ENCODE measurements at places on chromosomes 7 and 10.

DNA sequence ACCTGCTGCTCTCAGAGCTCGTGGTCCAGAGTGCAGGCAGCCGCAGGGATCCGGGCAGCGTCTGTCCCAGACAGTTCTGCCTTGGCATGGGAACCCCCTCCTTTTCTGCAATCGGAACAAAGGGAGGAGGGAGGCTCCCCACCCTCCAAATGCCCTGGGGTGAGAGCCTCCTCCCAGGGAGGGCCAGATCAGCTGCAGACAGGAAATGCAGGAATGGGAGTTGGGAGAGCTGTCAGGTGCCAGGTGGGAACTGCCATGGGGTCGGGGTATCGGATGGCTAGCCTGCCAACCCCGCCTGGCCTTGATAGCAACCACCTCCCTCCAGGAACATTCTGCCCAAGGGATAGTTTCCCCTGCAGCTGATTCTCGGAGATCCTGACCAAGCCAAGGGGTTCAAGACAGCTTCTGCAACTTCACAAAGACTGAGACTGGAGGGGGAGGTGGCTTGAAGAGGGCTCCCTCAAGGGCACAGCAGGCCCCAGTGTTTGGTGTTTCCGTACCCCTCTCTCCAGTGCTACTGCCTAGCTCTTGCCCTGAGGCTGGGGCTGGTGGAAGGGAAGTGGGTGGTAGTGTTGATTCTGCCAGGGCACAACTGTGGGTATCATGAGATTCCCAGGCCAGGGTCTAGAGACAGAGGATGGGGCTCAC lies at the start of gene CALML5:
Gene CALML5, minus strand, starts transcription at position 78 of the 648 bp plus-strand sequence. CDS start 132 bp downstream, outside the sequence.
- DNase-seq: peak; percentile 38

- DNase-seq: peak; percentile 88
Measured at GRCh38 chr10:91340613-91341362, 69.4 kb upstream of the HECTD2 start.

DNA sequence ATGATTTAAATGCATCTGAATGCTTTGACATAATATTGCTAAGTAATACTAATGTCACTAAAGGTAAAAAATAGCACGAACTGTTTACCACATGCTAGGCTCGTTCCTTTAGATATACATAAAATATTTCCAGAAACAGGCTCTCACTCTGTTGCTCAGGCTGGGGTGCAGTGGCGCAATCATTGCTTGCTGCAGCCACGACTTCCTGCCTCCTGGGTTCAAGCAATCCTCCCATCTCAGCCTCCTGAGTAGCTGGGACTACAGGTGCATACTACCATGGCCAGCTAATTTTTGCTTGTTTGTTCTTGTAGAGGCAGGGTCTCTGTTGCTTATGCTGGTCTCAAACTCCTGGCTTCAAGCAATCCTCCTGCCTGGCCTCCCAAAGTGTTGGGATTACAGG lies 183.3 kb downstream of the SGMS1 start:
- no peak for DNase-seq

GRCh38 chr7:158414002-158414401 lies 173.6 kb downstream of the PTPRN2 start:
- DNase-seq: peak; percentile 46

DNA sequence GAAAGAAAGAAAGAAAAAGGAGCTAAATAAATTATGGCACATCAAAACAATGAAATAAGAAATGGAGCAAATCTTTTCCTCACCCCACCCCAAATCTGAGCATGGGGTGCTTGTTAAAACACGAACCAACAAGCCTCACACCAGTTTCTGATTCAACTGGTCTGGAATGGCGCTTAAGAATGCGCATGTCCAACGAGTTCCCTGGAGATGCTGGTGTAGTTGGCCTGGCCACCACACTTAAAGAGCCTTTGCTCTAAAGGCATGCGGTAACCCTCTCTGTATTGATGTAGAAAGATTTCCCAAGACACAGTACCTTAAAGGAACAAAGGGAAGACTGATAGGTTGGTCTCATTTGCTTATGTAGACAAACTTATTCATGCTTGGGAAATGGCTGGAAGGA lies 49.1 kb upstream of the STEAP1B start:
- DNase-seq: no peak

- no peak for DNase-seq
Measured at GRCh38 chr10:12103802-12104201, 25.7 kb upstream of the SEC61A2 start.

GRCh38 chr7:100049441-100050291 lies at the start of gene ZSCAN21:
ZSCAN21 (plus strand) TSS chr7:100049774; CDS start chr7:100057007, 7,233 bp downstream.
- DNase-seq: peak; percentile 96

- DNase-seq: no peak
Measured at GRCh38 chr7:91812388-91812787, 68.1 kb downstream of the MTERF1 start.

DNA sequence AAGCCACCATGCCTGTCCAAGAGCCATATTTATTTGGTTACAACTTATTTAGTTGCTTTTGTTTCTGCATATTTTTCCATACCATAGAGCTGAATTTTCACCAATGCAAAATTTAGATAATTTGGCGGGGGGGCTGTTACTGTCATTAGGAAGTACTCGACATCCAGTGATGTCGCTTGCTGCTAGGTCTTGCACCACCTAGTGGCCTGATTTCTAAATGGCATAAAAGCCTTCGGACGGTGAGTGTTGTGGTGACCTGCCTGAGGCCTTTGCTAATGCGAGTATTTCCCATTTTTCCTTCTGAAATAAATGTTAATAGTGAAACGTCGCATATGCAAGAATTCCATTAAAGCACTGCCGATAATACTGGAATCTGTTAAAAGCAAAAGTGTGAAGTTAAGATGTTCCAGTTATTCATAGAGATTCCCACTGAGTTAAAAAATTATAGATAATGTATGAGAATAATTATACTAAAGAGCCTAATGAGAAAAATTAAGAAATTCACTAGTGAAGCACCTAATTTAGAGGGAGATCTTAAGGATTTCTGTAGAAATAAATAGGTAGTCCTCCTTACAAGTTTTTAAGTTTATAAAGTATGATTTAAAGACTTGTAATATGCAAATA lies 86.1 kb upstream of the DNAJB6 start:
- no peak for DNase-seq

DNA sequence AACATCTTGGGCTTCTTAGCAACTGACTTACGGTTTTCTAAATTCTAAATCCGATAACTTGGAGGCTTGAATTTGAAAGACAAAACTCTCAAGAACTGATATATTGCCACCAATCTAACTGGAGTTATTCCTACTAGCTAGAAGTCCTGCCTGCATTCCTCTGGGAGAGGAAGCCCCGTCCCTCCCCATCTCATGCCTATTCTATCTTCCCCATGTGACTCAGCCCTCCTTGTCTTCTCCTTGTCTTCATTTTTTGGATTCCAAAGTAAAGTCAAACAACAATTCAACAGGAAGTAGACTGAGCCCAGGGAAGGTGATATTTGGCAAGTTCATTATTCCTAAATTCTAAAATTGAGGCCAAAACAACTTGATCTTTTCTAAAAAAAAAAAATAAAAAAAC lies 587.7 kb downstream of the KCNMA1 start:
- no peak for DNase-seq

GRCh38 chr10:70555371-70555770 lies 47.2 kb downstream of the PRF1 start:
- peak; percentile 35 for DNase-seq

DNA sequence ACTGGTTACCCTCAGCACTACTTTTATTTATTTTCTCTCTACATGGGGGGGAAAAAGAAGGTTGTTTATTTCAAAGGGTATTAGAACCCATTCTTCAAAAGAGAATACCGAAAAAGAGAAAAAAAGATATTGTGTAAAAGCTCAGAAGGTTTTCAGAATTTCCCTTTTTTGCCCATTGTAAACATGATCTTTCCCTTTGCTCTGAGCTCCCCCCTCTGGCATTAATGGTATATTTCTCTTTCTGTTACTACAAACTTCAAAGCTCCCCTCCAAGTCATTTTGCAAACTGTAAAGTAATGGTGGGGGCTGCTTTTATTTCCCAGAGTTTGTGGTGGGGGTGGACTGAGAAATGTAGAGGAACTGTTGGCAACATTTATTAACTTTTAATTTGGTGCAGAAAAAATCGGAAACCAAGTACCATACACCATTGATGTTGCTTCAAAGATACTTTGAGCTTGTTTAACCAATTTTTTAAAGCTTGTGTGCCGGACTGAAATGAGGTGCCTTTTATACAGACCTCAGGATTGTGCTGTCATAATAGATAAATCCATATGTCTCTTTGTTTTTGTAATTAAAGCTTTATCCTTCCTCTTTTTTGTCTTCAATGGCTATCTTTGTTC lies 181.5 kb downstream of the EXOC4 start:
- no peak for DNase-seq

Measured in posterior vena cava (tissue), 2 donors.